ENCODE measurements at places on chromosomes 5 and 9.

DNA sequence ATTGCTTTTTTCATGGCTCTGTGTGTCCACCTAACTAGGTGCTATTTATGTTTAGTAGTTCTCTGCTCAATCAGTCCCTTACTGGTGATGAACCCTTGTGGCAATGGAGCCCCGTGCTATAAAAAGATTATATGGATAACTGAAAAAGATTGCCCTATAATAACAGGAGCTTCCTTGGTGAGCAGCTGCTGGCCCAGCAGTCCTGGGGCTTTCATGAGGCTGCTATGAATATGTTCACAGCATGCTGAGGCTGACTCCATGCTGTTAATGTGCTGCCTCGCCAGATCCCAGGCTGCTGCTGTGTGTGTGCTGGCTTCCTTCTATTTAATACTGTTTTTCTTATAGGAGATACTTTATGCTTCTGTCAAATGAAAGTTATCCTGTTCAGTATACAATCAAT lies 357.5 kb downstream of the TAF11L14 start:
- DNase-seq = no peak

GRCh38 chr9:136616948-136617695 lies 45.6 kb upstream of the EGFL7 start:
- no peak for DNase-seq

- DNase-seq = no peak
Measured at GRCh38 chr5:1133510-1134201, 21.8 kb upstream of the SLC12A7 start.

GRCh38 chr5:95827892-95828246 lies 5.3 kb upstream of the GLRX start:
- no peak for DNase-seq

DNA sequence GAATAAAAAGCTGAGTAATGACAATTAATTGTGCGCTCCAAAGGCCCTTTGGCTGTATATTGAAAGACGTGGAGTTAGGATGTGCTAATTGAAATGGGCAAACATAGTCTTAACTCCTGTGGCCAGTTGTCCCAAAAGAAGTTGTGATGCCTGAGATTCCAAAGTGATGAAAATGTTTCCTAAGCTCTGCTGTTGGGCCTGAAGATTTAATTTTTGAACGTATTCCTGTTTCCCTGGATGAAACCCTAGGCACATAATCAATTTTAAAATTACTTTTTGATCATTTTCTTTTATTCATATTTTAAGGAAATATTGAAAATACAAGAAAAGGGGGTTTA lies 87.9 kb downstream of the PRDM6 start:
- no peak for DNase-seq

DNA sequence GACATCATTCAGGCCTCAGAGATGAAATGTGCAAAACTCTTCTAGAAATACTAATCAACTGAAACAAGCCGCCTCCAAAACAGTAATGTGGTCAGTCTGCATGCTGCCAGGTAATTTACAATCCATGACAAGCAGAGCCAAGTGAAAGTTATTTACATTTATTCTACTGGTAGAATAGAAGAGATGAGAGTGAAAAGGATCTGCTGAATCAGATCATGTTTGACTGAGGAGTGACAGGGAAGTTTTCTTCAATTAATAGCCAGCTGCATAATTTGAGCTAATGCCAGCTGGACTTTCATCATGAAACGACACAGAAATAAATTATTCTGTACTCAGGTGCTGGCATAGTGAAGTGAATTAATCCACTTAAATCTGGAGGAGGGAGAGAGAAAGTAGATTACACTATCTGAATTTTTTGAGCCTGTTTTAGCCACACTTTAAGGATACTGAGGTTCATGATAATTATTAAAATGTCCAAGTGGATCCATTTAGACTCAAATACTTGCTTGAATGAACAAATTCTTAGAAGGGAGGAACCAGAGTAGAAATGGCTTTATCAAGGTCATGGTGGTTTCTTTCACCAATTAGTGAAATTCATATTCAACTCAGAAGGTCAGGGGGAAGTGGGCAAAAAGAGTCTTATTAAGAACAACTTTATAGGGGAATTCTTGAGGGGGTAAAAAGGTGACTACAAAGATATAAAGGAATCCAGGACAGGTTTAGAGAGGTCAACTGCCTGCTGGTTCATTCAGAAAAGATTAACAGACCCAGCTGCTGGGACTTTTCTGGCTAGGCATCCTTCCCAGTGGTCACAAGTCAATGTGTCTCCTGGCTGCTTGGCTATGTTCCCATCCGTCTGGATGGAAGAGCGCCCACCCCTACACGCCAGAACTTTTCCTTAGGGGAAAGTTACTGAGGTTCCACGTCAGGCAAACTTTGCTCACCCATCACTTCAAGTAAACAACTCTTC lies 350.4 kb downstream of the PDE4D start:
- DNase-seq = no peak

DNA sequence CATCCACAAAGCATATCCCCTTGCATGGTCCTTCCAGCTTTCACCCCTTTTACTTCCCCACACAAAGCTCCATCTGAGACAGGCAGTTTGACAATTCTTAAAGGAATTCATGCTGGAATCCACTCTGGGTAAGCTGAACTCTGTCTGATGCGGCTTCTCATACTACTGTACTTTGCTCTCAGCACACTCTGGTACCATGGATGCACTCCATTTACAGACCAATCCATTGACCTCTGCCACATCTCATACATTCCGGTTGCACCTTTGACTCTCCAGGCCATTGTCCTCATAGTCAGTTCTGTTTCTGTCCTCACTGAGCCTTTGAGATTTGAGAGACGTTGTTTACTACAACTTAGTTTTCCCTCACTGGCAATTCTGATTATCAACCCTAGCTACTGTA lies 12.2 kb downstream of the SPATA9 start:
- DNase-seq = no peak

DNA sequence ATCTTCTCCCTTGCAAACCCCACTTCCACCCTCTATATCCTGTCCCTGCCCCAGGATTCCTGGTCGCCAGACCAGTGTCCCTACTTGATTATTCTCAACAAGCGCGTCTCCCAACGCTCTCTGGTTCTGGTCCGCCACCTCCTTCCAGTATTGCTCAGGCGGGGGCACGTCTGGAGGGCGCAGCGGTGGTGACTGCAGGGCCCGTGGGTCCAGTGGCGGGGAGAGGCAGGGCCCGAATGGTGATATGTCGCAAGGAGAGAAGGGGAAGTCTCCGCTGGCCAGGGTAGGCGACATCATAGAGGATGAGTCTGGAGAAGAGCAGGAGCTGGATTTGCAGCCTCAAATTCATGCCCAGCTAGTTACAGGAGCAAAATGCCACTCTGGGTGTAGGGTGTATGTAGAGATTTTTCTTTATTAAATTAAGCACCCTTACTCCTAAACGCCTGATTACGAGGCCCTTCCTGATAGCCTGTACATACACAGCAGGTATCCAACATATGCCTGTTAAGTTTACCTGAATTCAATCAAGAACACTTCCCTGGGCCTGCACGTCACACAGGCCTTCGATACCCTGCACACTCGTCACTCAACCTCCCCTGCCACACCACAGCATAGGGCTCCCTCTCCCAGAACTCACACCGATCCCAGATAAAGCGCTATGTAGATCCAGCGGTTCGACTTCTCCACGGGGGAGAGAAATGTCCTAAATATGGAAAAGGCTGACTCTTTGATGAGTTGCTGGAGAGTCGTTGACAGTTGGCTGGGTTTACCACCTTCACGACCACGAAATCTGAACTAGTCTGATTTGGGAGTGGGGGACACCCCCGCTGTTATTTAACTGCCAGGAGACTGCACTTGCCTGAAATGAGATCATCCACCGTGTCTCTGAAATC lies 4.8 kb downstream of the MCIDAS start:
- DNase-seq = no peak

Data from HFF-Myc (cell line).